ENCODE measurements at places on chromosomes 16 and 17.

DNA sequence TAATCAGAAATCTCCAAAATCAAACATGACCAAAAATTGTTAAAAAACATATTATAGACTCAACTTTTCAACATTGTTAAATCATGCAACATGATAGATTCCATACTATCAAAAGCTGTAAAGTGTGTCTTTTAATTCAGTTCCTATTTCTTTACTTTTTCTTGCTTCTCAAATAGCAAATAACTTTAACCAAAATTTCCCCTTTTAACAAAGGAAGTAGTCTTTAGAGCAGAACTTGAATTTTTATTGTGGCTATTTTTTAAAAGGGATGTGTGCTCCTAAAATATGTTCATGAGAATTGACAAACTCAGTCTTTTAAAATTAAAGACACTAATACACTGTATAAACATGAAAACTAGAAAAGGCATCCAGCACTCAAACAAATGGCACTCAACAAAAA, 49.1 kb downstream of the SPAG9 start:
- DNase-seq, result no peak

GRCh38 chr17:61208301-61209105, 191.1 kb upstream of the TBX2 start:
- no peak for DNase-seq

GRCh38 chr17:9095390-9095789, 74.1 kb downstream of the NTN1 start:
- no peak for DNase-seq

GRCh38 chr17:56795221-56795865, 38.4 kb downstream of the C17orf67 start:
- DNase-seq, result no peak

GRCh38 chr17:15134363-15134762, 130.8 kb downstream of the PMP22 start:
- no peak for DNase-seq

Data from activated gamma-delta T cell (primary cell).